H4 (cell line): ENCODE measurements at places on chromosomes 5 and 9. TPM values are rescaled to one million over a fixed set of nuclear protein-coding genes. Genes with fewer than 3 reads are reported as not detected.

- peak; percentile 24 for DNase-seq
These were observed 586 bp downstream of the TXN start for GRCh38 chr9:110255463-110256379.

FAM200C gene
- total RNA-seq, result 7.0 and 10.3 TPM in 2 replicates

HEMGN gene
- total RNA-seq, result not detected in 2 replicates

DNA sequence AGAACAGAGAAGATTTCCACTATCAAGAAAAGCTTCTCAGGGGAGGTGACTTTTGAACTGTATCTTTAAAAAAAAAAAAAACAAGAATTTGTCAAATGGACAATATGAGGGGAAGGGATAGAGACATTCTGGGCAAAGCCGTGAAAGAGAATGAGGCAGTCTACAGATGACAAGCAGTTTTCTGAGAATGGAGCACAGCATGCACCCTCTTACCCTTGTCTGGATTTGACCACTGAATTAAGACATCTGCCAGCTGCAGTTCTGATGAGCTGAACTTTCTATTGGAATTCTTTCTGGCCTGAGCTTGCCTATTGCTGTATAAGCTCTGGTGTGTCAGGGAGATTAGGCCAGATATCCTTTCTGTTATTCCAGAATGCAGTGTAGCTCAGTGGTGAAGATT, 10.3 kb upstream of the RANBP3L start:
- no peak for DNase-seq

DNA sequence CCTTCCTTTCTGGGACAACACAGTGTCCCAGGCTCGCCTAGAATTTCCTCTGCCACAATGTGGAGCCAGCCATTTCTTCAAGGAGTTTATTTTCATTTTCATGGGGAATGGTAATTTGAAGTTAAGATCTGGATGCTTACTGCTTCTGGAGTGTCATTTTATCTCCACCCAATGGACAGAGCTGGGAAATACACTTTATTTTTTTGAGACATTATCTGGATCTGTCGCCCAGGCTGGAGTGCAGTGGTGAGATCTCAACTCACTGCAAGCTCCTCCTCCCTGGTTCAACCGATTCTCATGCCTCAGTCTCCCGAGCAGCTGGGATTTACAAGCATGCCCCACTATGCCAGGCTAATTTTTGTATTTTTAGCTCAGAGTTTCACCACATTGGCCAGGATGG, 12.7 kb upstream of the THG1L start:
- peak; percentile 47 for DNase-seq

TEK gene
- 0.35 and 0.68 TPM in 2 replicates for total RNA-seq

DNA sequence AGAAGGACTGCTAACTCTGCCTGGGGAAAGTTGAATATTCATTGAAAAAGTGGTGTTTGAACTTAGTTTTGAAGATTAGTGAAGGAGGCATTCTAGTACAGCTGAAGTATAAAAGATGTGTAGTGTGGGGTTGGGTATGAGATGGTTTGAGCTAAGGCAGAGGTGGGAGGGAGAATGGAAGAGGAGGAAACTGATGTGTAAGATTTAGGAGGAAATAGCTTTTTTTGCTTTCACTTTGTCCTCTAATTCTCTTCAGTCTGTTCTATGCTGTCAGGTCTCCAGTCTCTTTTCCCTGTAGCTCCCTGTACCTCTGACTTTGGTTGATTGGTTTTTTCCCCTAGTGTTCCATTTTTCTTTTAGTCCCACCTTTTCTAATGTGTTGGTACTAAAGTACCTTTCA, 9.0 kb downstream of the CREBRF start:
- no peak for DNase-seq

TGFBI gene
- 2,353 and 2,468 TPM in 2 replicates for total RNA-seq

DNA sequence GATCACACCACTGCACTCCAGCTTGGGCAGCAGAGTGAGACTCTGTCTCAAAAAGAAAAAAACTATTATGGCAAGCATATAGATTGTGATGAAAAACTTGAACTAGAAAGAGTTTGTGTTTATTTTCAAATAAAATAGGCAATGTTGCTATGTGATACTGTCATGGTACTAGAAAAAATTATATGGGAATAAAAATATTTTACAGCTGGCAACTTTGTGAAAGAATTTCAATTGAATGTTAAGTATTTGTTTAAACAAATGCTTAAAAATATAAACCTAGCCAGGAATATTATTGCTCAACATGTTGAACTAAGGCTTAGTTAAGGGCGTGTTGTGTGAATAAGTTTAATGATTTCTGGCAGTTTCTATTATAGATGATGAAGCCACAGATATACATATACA, 31.7 kb downstream of the HSDL2 start:
- no peak for DNase-seq

- peak; percentile 76 for DNase-seq
These were observed 115.7 kb downstream of the SUSD1 start for GRCh38 chr9:112059145-112059965.

DNA sequence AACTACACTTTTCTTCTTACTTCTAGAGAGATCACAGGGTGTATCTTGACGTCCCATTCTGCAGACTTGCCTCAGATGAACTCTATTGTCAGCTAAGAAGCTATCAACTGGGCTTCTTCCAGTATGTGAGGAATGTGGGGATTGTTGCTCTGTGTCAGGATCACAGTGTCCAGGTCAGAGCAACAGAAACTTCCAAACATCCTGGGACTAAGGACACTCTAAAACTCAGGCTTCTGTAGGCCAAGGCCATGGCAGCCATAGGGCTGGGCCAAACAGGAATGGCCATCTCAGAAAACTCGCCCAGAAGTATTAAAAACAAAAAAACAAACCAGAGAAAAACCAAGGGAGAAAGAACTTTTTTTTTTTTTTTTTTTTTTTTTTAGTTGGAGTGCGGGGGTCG, 210.0 kb upstream of the CLINT1 start:
- DNase-seq, result no peak

- DNase-seq, result no peak
These were observed 8.9 kb downstream of the MRPL22 start for GRCh38 chr5:154949781-154950180.

IL33 gene
- not detected in 2 replicates for total RNA-seq

LVRN gene
- not detected in 2 replicates for total RNA-seq

GRCh38 chr5:89065919-89066318, 182.9 kb upstream of the MEF2C start:
- no peak for DNase-seq

DNA sequence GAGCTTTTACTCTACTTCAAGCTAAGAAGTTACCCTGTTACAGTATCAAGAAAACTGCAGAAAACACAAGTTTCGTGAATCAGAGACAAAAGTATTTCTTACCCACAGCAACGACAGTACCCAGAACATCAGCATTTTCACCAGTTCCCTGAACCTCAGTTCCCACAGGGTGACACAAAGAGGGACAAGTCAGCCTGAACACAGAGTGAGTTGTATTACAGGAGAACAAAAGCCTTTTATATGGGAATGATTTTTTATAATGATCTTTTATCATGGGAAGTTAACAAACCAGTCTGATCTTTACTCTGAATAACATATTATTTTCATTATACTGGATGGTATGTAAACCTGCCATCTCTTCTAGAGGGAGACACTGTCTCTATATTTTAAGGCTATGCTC, 139.0 kb upstream of the ITGA1 start:
- DNase-seq, result no peak

DNA sequence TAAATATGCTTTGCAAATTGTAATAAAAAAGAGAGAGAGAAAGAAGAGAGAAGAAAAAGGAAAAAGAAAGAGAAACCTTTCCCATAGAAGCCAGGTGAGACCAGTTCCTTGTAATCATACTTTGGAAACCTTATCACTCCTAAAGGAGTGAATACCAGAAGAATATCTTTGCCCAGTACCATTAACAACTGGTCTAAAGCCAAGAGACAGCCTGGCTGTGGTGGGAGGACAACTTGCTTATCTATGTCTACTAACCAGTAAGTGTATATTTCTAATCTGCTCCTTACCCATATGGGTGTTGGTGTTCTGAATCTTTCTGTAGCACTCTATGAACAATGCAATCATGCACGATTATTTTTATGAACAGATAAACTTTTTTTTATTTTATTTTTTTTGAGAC, 10.5 kb upstream of the TXN start:
- DNase-seq, result no peak

NTRK2 gene
- 0.10 and 0.39 TPM in 2 replicates for total RNA-seq

ZNF354B gene
- 4.8 and 7.8 TPM in 2 replicates for total RNA-seq

DNA sequence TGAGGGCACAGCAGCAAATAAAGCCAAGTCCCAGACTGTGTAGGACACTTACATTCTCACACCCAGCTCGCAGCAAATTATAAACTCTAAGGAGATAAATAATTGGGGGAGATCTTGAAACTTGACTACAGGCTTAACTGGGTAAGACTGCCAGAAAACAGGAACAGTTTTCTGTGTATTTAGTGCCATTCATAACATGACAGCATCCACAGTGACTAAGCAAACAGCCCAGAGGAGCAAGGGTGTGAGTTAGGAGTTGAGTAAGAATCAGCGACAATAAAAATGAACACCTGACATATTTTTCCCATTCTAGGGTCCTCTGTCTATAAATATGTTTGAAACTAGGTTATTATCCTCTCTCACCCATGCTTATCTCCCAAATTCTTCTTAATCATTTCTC, 370.9 kb upstream of the WWC1 start:
- DNase-seq, result peak; percentile 26

GRCh38 chr5:122195802-122196394, 66.6 kb downstream of the ZNF474 start:
- DNase-seq, result peak; percentile 60

CATSPER3 gene
- 0.08 TPM in 1 of 2 replicates, not detected in the other for total RNA-seq

DNA sequence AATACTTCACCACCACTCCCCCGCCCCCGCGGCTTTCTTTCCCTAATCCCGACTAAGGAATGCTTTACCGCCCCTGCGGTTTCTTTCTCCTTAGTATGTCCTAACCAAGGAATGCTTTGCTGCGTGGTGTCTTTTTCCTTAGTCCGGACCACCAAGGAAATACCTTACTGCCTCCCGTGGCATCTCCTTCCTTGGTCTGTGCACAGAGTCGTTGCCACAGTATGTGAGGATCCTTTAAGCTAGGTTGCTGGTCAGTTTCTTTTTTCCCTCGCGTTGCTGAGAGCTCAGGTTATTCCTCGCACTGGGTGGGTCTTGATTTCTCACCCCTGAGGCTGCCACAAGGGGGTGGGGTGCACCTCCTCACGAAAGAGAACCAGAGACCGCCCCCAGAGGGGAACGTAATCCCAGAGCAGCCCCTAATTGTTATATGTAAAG, 309.4 kb downstream of the NR3C1 start:
- DNase-seq, result no peak

DNA sequence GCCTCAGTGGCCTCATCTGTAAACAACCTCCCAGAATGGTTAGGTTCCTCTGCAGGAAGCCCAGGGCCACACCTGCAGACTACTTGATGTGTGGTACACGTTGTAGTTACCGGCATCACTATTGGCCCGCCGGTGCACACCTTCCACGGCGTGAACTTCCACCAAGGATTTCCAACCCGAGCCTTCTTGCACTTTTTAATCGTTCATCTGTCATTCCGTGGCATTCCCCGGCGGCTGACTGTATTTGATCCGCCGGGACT, 5.3 kb upstream of the TRIM41 start:
- no peak for DNase-seq

DNA sequence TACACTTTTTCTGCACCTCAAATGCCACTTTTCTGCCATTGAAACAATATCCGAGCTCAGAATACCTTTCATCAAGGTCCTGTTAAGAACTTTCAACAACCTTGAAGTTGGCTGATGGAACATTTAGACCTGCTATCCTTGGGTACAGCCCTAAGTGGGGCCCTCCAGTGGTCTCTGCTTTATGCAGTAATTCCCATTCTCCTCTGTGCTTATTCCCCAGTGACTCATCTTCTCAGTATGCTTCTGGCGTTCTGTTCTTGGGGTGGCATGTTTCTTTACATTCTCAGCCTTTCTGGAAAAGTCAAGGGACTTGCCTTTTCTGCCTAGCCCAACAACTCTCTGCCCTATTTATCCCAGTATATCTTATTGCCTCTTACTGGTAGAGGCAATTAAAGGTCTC, 7.1 kb downstream of the ANP32B start:
- peak; percentile 26 for DNase-seq

GRCh38 chr5:383621-384020, 59.4 kb upstream of the EXOC3 start:
- DNase-seq, result no peak

GPR21 gene
- not detected in 2 replicates for total RNA-seq

DNA sequence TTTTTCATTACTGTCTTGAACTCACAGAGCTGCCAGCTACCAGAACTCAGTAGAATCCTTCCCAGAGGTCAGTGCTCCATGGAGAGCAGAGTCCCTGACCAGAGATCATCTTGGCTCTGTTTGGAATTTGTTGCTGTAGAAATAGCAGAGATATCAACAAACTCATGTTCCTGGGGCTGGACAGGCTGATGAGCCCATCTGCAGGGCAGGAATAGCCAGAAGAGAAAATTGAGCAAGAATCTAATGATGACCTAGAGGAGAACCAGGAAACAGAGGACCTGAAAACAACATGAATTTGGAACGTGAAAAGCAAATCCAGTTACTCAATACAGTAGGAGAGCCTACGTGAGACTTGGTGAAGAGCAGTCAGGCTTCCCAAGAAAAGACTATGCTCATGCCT, 437.8 kb downstream of the PLK2 start:
- DNase-seq, result no peak

DNA sequence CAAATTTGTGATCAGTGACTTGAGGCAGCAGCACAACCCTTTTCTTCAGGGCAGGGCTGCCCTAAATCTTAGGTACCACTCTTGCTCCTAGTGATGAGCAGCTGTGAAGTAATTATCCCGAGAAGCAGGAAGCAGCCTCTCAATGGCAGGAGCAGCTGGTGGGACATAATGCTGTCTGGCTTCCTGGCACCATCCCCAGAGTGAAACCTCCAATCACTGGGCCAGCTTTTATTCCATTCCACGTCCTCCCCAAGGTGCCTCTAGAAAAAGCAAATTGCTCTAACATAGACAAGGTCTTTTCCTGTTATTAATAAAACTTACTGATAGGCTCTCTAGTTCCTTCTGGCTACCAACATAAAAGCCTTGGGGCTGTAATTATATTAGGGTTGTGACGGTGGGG, 154.0 kb downstream of the FRMD3 start:
- DNase-seq, result no peak

GRCh38 chr5:93150311-93151012, 430.6 kb downstream of the NR2F1-AS1 start:
- no peak for DNase-seq

CDC20B gene
- not detected in 2 replicates for total RNA-seq

SLC23A1 gene
- total RNA-seq, result not detected in 2 replicates

- DNase-seq, result peak; percentile 10
These were observed 3.3 kb downstream of the RNF183 start for GRCh38 chr9:113299800-113300292.

- no peak for DNase-seq
These were observed 138.2 kb upstream of the MINAR2 start for GRCh38 chr5:129609710-129610109.

TIMD4 gene
- not detected in 2 replicates for total RNA-seq

- DNase-seq, result peak; percentile 62
These were observed 202.9 kb upstream of the WWC1 start for GRCh38 chr5:168088410-168089173.
